Fibroblast of gingiva (primary cell): ENCODE measurements at places on chromosomes 16 and 17.

GRCh38 chr16:4477966-4478365, 1.8 kb downstream of the HMOX2 start:
- DNase-seq = peak; percentile 34

- no peak for DNase-seq
Observed at GRCh38 chr16:79185711-79186110, 414.8 kb downstream of the MAF start.

GRCh38 chr16:11363927-11364258, 18.6 kb downstream of the RMI2 start:
- no peak for DNase-seq

- no peak for DNase-seq
Observed at GRCh38 chr16:57577691-57578224, 35.3 kb downstream of the ADGRG5 start.

DNA sequence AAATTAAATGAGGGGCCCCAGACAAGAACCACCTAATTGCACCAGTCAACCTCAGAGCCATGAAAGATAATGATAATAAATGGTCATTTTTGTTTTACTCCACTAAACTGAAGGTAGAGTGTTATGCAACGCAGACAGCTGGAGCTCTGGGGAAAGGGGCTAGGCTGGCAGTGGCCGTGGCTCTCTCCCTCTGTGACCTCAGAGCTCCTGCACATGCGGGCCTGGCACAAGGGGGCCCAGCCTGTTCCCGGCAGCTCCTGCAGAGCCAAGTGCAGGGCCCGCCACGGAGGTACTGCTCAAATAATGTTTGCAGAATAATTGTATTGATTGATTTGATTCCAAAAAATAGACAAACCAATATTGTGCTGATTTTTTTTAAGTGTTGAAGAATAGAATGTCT, 109.5 kb downstream of the SALL1 start:
- DNase-seq = no peak

DNA sequence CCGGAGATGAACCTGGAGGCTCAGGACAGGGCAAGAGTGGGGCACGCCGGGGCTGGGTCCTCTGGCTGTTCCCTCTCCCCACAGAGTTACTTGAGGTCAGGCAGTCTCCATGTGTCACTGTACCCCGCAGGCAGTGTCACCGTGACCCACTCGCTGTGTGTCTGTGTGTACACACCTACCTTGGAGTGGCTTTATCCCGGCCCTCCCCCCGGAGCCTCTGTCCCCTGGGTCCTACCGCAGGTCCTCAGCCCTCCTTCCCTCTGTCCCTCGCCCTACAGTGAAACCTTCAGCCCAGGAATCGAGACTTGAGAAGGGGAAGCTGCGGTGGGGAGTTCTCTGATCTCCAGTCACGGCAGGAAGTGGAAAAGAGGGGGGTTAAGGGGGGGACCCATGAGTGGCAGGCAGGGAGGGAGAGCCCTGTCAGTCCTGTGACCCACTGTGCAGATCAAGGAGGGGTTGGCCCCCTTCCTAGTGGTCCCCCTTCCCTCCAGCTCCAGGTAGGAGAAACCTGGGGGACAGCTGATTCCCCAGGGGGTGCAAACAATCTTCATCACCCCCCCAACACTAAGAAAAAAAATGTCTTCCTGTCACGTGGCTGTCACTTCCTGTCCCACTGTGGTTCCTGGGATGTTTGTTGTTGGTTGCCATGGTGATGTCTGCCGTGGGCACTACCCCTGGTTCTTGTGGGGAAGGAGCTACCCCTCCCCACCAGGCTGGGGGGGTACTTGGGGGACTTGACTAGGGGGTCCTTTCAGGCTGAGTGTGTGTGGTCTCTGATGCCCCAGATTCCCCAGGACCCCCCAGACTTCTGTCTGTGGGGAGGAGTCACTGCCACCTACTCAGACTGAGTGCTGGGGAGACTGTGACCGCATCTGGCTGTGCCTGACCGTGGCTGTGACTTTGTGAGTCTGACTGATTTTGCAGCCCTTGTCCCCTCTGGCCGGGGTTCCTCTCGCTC, 13.7 kb downstream of the RARA start:
- DNase-seq = peak; percentile 81

GRCh38 chr16:22356930-22357634, 17.3 kb downstream of the CDR2 start:
- no peak for DNase-seq

GRCh38 chr17:49775546-49776260, 11.8 kb upstream of the FAM117A start:
- no peak for DNase-seq

DNA sequence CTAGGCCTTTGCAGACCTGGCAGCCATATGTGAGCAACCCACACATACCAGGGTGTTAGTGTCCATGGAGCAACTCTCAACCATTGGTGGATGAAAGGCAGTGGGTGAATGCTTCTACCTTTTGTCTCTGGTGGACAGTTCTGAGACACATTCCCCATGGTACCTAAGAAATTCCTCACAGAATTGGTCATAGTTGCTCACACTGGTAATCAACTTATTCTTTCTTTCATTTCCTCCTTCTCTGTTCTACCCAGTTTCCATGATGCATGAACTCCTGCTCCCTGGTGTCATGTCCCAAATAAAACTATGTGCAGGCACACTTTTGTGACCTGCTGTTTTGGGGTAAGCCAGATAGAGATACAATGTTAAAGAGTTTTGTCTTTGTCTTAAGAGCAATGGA, 33.2 kb upstream of the MPHOSPH6 start:
- DNase-seq = no peak

GRCh38 chr17:76716146-76716838, 5.5 kb upstream of the MXRA7 start:
- peak; percentile 99 for DNase-seq

DNA sequence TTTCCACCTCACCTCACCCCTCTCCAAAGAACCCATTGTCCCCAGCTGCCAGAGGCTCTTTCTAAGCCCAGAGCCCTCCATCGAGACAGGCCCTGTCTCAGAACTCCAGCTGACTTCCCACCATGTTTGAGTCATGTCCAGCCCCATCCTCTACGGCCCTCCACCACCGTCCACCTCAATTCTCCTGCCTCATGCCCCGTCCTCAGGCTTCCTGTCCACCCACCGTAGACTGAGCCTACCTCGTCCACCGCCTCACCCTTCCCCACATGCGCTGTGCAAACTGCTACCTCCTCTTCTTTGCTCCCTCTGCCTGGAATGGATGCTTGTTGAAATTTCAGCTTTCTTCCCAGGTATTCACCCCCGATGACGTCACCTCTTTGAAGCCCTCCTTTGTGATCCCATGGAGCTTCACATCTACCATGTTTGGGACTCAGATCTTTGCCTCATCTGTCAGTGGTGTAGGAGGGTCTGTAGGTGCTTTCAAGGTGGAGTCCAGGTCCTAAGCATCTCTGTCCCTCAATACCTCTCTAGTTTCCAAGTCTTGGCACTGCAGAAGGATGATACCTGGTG, 149.0 kb downstream of the MRM1 start:
- DNase-seq = no peak

- DNase-seq = no peak
Observed at GRCh38 chr17:33955461-33955860, 299.6 kb upstream of the CCL2 start.

GRCh38 chr16:35180970-35181369, 1721.6 kb downstream of the TP53TG3F start:
- DNase-seq = no peak

DNA sequence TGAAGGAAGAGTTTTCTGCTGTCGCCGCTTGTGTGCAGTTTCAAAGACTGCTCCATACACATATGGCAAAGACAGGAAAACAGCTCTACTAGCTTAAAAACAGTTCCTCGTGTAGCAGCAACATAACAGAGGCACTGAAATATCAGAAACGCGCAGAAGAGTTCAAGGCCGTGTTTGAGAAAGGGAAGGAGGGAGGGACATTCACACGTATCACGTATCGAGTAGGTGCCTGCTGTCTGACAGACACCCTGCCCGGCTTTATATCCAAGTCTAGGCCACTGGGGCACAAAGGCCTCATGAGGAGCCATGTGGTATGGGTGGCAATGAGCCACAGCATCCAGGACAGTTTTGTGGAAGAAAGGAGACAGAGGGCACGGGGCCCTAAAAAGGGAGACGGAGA, 50.3 kb downstream of the PLXDC1 start:
- no peak for DNase-seq

DNA sequence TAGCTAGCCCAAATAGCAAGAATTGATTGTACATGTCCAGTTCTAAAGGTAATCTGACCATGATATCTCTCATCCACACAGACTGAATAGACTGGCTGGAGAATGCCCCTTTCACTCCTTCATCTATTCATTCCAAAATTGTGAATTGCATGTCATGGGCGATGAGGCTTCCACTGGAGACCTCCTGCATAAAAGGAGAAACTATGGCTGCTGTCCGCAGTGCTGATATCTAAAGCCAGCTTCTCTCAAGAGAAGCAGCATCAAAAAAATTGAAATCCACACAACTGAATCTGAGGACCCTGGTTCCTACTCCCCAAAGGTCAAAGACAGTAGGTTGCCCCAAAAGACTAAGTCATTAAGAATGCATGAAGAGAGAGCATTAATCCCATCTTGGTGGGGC, 7.9 kb upstream of the SCNN1G start:
- DNase-seq = no peak
